ENCODE measurements at places on chromosomes 13 and 19.

- DNase-seq, result no peak
Observed at GRCh38 chr13:42043676-42044075, 4.8 kb upstream of the DGKH start.

DNA sequence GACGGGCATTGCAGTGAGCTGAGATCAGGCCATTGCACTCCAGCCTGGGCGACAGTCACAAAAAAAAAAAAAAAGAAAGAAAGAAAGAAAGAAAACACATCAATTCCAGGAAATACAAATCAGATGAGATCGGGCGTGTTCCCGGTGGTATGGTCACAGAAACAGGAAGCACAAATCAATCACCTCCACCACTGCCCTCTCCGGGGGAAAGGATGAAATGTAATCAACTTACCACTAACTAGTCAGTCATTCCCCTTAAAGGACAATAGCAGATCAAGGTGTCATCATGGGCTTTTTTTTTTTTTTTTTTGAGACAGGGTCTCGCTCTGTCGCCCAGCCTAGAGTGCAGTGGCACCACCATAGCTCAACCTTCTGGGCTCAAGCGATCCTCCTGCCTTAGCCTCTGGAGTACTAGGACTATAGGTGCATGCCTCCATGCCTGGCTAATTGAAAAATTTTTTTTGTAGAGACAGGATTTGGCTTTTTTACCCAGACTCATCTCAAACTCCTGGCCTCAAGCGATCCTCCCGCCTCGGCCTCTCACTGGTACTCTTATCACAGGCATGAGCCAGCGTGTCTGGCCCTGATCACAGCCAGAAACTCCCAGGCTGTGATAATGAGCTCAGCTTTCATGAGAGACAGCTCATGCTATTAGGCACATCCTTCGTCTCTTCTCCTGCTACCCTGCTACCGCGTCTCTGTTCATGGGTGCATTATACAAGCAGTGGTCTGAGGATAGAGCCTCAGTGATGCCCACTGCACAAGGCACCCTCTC lies 6.8 kb upstream of the DPRX start:
- DNase-seq, result no peak

GRCh38 chr13:107545946-107546502 lies 669.3 kb downstream of the LIG4 start:
- DNase-seq, result no peak

DNA sequence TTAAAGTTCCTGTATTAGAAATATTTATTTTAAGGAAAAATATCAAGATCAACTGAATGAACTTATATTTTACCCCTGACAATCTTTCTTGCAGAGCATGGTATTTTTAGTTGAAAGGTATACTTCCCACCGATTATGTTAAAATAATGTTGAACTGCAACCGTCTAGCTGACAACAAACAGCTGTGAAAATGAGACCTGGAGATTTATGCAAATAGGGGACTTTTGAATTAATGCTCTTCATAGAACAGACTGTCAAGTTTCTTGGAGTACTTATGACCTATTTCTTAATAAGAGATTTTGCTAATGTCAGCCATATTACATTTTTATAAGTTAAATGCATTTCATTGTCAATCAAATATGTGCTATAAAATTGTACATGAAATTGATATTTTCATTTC lies 210.9 kb downstream of the NALCN start:
- DNase-seq, result no peak

Measured in cortex of kidney (tissue), 1 donor.